ENCODE measurements at places on chromosomes 3 and 15. TPM values are rescaled to one million over a fixed set of nuclear protein-coding genes. Genes with fewer than 3 reads are reported as not detected.

Gene IGSF11
- total RNA-seq, result not detected

Gene CTSH
- 24.1 TPM for total RNA-seq

Gene CYP11A1
- 0.33 TPM for total RNA-seq

Gene SLC30A4
- 15.3 TPM for total RNA-seq

Gene DUOXA2
- total RNA-seq, result not detected

Gene GOLGA6B
- total RNA-seq, result not detected

Gene TRAT1
- not detected for total RNA-seq

Gene P2RY1
- 1.1 TPM for total RNA-seq

Gene SEMA6D
- 17.7 TPM for total RNA-seq
